Glutamatergic neuron (in vitro differentiated cells): ENCODE measurements at places on chromosomes 12 and 14. TPM values are rescaled to one million over a fixed set of nuclear protein-coding genes. Genes with fewer than 3 reads are reported as not detected.

Gene AKAP5
- total RNA-seq, result 0.15 TPM

Gene OR4E2
- not detected for total RNA-seq

DNA sequence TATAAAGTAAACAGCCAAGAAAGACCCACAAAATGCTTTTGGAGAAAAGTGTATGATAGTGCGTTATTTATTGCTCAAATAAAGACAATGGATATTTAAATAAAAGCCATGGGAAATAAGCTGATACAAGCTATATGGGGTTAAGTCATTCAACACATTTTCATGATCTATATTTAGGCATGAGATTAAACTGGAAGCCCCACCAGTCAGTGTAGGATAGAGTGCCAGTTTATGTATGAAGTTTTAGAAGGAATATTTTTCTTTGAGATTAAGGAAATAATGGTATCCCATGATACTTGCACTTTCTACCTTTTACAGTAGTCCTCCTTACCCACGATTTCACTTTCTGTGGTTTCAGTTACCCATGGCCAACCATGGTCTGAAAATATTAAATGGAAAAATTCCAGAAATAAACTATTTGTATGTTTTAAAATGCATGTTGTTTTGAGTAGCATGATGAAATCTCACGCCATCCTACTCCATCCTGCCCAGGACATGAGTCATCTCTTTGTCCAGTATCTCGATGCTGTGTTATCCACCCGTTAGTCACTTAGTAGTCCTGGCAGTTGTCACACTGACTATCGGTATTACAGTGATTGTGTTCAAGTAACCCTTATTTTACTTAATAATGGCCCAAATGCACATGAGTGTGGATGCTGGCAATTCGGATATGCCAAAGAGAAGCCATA is 22.3 kb downstream of the SYT1 start:
- DNase-seq, result no peak

GRCh38 chr14:58899317-58899713 is 261.6 kb downstream of the DACT1 start:
- DNase-seq, result no peak

- DNase-seq, result no peak
These were observed 326.6 kb downstream of the LRIG3 start for GRCh38 chr12:58593557-58594304.

DNA sequence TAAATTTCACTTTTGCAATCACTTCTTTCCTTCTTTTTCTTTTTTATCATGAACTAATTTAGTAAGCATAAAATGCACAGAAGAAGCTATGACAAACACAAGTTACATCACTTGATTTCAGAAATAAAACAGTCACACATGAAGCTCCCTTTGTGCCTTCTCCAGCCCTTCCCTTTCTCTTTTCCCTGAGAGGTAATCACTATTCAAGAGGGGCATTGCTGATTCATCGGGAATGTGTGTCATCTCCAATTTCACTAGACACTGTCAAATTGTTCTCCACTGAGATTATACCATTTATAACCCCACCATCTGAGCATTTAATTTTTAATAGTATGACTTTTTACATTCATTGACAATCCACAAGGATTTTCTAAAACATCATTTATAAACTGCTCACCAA is 91.6 kb upstream of the PTPRQ start:
- no peak for DNase-seq
